ENCODE measurements at places on chromosomes 6 and 20.

DNA sequence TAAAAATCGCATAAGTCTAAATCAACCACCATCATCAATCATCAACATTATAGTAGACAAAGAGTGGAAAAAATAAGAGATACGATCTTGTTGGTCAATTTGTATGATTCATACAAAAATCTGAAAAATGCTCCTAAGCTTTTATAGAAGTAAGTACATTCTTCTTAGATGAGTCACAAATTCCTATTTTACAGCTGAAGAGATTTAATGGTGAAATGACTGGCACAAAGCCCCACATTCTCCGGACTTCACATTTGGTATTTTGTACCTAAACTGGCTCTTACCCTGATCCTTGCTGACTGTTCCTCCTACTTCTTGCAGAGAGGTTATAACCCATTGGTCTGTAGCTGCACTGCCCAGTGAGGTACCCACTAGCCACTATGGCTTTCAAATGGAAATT is 29.9 kb upstream of the PREP start:
- DNase-seq, result no peak

- no peak for DNase-seq
These were observed 17.1 kb upstream of the MAP1LC3A start for GRCh38 chr20:34541264-34541901.

DNA sequence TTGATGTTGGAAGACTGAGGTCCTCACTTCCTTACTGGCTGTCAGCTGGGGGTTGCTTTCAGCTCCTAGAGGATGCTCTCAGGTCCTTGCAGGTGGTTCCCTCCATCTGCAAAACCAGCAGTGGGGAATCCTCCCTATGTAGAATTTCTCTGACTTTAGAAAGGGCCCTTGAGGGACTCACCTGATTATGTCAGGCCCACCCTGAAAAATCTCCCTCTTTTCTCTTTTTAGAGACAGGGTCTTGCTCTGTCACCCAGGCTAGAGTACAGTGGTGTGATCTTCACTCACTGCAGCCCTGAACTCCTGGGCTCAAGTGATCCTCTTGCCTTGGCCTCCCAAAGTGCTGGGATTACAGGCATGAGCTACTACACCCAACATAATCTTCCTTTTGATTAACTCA is 102.9 kb upstream of the MCHR2 start:
- DNase-seq, result no peak

GRCh38 chr20:49631856-49632418 is 64.0 kb upstream of the PTGIS start:
- DNase-seq, result no peak

DNA sequence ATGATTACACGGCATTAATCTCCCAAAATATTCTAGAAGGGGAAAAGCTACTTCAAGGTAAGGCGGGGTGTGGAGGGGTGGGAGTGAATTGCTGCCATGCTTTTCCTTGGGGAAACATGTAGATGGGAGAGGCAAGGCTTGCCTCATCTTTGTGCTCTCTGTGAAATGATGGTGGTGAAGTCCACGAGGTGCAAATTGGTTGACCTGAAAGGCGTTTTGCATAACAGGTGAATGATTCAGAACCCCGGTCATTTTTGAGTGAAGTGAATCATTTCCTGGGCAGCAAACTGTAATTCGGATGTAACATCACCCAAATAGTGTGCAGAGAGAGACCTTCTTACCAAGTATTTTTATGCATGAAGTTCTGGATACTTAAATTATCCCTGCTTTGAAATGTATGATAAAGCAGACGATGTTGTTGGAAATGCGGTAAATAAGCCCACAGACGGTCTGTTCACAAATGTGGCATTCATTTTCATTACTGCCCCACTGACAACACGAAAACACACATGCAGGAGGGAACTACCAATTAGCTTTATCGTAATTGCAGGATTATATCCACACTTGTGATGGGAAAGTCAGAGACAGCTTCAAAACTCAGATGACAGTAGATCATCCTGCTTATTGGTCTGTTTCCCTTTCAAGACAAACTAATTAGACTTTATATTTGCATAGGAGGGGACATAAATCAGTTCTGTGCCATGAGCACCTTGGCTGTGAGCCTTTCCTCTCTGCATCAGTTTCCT is 3.0 kb downstream of the CDH4 start:
- no peak for DNase-seq

GRCh38 chr6:42200035-42200434 is 5.3 kb upstream of the GUCA1B start:
- no peak for DNase-seq

- DNase-seq, result no peak
These were observed 57.4 kb downstream of the GJA10 start for GRCh38 chr6:89951574-89952104.

DNA sequence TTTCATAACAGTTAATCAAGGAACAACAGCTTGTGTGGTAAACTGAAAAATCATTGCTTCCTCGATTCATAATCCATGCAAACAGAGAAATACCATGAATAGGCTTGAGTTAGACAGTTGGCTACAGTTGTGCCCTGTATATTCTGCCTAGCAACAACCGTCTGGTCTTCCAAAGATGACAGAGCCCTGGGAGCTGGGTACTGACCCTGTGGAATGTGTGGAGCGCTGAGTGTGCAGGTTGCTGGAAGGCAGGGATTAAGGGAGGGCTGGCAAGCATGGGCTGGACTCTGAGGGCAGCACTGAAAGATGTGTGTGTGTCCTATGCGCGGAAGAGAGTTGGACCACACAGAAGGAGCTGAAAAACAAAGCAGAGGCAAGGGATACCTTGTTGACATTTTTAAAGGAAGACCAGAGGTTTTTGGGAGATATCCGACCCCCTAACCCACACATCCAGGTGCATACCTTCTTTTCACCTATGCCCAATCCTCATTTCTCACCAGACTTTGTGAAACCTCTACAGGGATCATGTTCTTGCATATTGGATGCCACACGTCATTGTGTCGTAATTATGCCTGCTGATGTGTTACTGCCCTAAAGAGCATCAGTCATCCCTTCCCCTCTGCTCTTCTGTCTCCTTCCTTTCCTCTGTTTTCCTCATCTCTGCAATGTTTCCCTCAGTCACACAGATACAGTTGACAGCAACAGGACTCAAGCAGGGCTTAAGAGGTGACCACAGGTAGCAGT is 58.2 kb upstream of the VGLL2 start:
- no peak for DNase-seq

- DNase-seq, result no peak
These were observed 121.9 kb upstream of the SULF2 start for GRCh38 chr20:47907031-47907675.

GRCh38 chr6:126640356-126640755 is 300.4 kb downstream of the CENPW start:
- DNase-seq, result no peak

- no peak for DNase-seq
These were observed 319.6 kb downstream of the FARS2 start for GRCh38 chr6:5580736-5581581.

DNA sequence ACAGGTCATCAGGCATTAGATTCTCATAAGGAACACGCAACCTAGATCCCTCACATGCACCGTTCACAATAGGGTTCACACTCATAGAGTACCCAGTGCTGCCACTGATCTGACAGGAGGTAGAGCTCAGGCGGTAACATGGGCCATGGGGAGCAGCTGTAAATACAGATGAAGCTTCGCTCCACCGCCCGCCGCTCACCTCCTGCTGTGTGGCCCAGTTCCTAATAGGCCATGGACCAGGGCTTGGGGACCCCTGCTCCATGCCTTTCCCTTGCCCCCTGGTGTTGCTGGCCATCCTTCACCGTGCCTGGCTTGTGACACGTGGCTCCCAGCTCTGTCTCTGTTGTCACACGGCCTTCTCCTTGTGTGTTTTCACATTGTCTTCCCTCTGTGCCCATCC is 171.1 kb upstream of the JARID2 start:
- DNase-seq, result no peak

DNA sequence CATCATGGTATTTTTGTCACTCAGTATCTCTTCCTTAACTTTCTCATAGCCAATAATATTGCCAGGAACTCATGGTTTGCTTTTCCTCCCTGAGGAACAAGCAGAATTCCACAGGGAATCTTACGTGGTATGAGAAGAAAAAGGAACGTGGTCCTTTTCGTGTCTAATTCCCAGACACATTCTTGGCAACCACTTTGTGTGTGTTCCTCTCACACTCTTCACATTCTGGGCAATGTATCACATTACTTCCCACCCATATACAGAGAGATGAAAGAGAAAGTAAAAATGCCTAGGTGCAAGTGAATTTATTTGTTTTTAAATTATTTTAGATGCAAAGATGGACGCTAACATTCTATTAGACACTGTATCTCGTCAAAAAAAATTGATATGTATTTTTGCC is 102.7 kb downstream of the PTPRK start:
- DNase-seq, result no peak

DNA sequence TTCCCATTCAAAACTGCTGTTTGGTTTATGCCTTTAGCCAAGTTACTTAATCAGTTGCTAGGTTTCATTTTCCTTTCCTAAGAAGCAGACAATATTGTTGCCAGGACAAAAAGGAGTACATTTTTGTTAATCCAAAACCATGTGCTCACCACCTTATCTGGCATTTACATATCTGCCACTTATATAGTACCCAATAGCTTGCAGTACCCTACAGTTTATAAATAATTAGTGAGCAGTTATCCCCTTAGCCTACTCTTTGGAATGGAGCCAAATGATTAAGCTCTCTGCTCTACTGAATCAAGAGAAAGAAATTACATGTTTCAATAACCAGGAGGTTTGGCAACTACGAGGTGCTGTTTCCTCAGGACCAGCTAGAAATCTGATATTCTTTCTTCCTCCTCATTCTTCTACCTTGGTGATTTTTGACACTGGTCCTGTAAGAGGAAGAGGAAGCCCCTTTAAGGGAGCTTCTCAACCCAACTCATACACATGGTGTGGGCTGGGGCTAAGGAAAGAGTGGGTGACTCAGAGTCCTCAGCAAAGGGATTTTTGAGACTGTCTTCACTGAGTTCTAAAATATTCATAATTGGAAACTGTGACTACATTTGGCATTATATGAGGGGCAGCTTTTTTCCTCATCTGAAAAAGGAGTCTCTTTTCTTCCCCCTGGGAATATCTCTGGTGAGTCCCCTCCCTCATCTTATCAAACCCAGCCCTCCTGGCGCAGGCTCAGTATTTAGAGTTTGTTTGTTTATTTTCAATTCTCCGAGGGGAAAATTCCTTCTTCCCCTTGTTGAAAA is 1.5 kb downstream of the ZNFX1 start:
- no peak for DNase-seq

GRCh38 chr6:34608321-34609091 is 52.4 kb upstream of the SPDEF start:
- no peak for DNase-seq

DNA sequence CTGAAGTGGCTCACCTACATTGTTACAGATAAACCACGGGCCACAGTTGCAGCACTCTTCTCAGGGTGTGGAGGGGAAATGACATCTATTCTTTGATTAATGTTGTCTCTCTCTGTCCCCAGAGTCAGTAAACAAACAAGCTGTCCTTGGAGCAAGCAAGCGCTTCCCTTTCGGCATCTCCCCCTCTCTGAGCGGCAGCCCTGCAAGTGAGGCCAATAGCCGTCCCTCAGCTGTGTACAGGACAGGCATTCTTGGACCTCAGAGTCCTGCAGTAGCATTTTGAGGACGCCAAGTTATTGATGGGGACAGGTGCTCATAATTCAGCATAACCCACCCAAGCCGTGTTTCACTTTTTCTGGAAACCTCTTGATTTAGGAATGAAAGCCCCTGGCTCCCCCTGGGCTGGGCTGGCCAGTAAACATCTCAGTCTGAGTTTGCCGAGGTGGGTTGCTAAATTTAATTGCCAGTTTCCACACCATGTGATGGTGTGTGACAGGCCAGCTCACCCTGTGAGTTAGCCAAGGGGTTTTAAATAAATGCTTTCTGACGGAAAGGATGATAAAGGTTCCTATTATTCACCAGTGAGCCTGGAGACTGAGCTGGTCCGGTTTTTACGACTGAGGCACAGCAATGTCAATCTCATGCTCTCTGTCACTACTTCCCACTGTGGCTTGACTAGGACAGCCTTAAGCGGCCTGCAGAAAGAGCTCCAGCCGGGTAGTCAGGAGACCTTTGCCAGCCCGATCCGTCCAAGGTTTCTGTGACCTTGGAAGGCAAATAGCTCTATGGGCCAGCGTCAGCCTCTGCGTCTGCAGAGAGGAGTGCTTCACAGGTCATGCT is 214.8 kb upstream of the RREB1 start:
- no peak for DNase-seq

- DNase-seq, result no peak
These were observed 32.1 kb downstream of the SLCO4A1 start for GRCh38 chr20:62674370-62674769.

DNA sequence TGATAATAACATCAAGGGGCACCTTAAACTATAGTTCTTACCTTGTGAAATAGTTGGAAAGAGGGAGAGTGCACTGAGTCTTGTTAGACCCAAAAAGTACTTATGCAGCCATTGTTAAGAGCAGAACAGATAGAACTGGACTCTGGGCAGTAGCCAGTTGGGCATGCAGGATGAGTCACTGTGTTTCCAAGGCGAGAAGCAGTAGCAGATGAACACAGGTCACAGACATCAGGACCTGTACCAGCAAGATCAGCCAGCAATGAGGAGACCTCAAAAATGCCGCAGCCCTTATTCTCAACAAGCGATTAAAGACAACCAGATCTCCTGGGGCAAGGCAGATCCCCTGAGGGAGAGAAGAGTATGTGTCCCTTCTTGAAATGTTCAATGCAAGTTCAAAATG is 79.0 kb downstream of the SAMD3 start:
- no peak for DNase-seq

DNA sequence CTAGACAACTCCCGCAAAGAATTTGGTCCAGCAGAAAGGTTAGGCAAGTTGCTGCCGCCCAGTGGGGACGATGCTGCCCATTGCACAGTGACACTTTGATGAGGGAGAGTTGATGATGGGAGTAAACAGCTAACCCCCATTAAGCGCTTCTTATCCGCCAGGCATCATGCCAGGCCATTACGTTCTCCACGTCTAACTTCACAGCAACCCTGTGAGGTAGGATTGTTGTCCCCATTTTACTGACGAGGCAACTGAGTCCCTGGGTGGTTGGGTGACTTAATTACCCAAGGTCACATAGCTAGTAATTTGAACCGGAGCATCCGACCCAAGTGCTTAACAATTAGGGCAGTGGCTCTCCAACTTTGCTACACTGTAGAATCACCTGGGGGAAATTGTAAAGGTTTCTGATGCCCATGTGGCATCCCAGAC is 738 bp downstream of the RALGAPB start:
- no peak for DNase-seq

DNA sequence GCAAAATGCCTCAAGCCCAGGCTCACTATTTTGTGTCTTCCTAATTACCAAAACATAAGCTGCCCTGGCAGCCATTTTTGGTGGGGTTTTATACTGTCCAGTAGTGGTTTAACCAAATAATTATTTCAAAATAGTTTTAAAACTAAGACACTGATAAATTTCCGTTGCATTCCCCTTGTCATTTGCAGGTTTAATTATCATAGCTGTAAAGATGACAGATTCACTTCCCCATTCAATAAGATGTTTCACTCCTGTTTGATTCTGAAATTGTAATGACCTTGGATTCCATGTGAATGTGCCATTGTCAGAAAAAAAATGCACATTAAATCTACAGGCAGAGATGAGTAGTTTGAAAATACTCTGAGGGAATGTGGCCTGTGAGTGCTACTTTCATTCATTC is 172.0 kb downstream of the COL9A1 start:
- no peak for DNase-seq
